ENCODE measurements at places on chromosomes 16 and 17.
A peak's percentile ranks its signal among the peaks of the same experiment; 100 is the strongest.

GRCh38 chr16:4661661-4662060 lies 31.7 kb upstream of the NUDT16L1 start:
- no peak for DNase-seq

DNA sequence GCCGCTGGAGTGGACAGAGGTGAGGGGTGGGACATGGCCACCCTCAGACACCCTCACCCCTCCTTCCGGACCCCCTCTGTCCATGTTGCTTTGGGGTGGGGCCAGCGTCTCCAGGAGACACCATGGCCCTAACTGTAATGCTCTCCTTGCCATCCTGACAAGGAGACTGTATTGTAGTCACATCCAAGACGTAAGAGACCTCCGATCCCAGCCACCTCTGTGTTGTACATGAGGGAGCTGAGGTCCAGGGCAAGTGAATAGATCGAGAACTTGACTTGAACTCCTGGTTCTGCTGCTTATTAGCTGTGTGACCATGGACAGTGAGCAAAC lies 30.2 kb downstream of the POLR3E start:
- no peak for DNase-seq

DNA sequence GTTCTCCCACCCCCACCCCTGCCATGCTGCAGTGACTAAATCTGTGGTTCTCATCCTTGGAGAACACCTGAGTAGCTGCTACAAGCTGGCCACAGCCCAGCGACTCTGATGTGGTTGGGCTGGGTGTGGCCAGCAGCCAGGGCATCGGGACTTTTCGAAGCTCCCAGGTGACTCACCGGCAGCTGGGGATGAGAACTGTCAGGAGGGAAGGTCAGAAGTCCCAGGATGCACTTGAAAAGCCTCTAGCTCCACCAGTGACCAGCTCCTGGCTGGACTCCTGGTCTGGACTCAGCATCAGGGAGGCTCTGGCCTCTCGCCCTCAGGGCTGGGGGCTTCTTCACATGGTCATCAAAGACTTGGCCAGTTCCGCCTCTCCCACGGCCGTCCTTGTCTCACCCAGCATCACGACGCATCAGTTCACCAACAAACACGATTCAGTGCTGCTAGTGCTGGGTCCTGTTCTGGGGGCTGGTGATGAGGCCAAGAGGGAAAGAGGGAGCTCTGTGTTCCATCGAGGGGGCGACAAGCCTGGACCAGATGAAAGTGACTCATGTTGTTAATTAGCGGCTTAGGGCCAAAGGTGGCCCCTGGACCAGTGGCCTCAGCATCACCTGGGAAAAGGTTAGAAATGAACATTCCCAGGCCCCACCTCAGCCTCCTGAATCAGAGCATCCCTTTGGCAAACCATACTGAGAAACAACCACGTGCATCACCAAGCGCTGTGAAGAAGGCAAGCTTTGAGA lies 3.9 kb upstream of the C17orf99 start:
- no peak for DNase-seq

DNA sequence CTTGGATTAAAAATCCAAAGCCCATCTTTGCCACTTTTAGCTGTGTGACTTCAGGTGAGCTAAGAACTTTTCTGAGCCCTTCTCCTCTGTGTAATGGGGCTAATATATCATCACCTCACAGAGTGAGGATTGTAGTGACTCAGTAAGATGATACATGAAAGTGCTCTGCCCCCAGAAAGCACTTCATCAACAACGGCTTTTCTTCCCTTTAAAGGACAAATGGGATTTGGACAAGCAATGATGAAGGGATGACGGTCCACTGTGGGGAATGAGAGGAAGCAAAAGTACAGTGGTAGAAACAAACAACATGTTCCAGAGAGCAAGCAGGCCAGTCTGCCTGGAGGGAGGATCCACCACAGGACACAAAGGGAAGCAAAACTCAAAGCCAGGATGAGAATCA lies 14.3 kb upstream of the TMED6 start:
- no peak for DNase-seq

DNA sequence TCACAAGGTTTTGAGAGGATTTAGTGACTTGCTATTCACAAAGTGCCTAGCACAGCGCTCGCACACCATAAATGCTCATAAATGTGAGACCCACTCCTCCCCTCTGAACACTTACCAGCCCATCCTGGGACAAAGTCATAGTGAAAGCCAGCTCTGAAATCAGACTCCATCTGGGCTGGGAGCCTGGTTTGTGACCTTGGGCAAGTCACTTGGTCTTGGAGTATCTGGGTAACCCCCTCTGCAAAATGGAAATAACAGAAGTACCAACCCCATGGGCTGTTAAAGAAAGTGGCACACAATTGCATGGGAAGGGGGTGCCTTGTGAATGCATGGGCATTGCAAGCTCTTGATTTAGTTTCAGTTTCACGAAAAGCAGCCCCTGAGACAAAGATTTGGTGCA lies 104.7 kb upstream of the CDH5 start:
- DNase-seq = no peak

GRCh38 chr17:62819511-62820221 lies 11.6 kb upstream of the MARCHF10 start:
- DNase-seq = no peak

GRCh38 chr17:9004132-9004960 lies 17.0 kb upstream of the NTN1 start:
- no peak for DNase-seq

DNA sequence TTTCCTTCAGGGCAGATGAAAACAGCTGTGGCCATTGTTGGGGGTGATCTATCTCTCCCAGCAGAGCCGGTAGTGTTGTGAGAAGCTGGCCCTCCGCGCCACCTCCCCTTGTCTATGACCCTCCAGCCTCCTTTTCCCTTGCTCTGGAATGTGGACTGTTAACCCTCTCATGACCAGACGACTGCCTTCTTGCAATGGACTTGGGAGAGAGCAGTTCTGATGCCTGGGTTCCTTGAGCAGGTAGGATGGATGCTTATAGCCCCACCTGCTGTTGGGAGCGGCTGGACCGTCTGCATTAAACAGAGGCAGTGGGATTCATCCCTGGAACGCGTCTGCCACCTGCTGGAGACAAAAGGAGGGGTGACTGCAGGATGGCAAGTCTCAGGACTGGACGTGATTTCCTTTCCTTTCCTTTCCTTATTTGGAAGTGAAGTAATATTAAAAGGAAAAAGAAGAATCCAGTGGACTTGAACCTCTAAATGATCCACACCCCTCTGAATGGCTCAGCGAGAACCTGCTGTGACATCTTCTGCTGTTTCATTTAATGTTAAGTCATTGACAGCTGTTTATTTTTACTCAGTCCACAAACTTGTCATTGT lies 1.8 kb upstream of the SOST start:
- DNase-seq = peak; percentile 88

DNA sequence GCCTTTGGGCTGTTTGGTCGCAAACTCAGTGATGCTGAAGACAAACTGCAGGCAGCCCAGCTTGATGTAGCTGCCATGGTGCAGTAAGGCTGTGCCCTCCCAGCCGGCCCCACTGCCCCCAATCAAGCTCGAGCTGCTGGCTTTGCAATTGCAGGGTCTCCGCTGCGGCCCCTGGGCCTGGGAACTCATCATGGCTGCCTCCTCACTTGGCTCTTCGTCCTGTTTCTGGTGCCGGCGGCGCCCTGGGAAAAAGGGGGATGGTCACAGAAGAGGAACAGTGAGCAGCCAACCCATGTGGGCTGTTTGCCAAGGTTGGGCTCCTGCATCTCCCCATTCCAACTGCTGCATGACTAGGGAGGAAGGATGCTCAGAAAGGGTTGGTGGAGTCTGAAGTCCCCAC lies 3.4 kb upstream of the DHRS13 start:
- no peak for DNase-seq

GRCh38 chr16:79809376-79809775 lies 208.8 kb upstream of the MAF start:
- DNase-seq = no peak

- no peak for DNase-seq
Observed at GRCh38 chr17:9410737-9411136, 164.9 kb downstream of the STX8 start.

DNA sequence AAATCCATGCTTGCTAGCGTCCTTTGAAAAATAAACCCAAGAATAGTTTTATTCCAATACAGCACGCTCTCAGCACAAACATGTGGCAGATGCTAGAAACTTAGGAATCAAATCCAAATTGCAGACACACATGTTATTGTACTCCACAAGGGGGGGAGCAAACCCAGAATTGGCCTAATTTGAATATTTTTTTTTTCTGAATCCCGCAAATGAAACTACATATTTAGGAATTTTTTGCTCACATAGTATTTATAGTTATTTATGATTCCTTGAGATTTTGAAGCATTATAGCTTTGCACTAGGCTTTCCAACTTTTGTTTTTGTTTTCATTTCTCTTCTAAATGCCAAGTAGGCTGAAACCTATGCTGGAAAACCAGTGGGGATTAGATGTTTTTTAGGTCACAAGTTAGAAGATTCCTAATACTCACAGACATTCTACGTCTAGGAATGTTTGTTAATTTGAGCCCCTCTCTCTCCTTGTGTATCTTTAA lies 59.3 kb upstream of the CDH11 start:
- DNase-seq = no peak

DNA sequence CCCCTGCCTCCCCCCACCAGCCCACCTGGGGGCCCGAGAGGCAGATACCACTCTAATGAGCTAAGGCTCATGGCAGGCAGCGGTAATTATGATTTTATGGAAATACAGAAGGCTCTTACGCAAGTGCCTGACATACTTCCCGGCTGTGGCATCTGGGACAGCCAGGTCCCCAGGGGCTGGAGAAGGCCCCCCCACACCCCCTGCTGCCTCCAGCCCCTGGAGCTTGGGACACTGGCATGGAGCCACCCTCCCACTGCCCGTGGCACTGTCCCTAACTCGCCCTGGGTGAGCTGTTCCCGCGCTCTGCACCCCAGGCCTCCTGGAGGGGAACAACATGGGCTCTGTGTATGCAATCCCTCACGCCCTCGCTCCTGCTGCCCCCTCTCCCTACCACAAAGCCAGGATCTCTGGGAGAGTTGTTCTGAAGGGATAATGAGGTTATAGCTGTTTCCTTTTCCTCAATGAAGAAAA lies 5.4 kb upstream of the STAC2 start:
- no peak for DNase-seq

DNA sequence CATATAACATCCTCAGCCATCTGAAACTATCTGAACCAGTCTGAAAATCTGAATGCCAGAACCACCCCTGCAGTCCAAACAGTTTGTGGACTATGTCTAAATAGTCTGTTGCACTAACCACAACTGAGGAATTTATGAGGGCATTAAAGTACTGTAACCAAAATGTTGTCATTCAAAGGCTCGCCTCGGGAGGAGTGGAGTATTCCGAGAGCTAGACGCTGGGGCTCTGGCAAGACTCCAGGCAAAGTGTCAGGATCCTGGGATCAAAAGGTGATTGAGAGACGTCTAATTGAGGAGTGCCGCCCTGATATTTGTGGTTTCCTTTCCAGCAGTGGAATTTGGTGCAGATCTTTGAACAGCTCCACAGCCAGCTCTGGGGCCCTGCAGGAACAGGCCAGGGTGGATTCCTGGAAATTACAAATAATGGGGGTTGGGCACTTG lies 142.9 kb upstream of the MYOCD start:
- DNase-seq = no peak

DNA sequence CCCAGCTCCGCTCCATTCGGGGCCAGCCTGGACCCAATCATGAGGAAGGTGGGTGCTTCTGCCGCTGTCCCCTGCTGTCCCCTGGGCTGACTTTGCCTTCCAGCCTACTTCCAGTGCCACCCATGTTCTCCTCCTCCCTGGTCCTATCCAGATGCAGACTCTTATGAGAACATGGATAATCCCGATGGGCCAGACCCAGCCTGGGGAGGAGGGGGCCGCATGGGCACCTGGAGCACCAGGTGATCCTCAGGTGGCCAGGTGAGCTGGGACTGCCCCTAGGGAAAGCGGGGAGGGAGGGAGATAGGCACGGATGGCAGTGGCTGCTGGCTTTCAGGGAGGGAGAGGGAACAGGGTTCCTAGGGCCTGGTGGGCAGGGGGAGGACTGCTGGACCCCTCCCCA lies 7.0 kb downstream of the CD19 start:
- DNase-seq = no peak
